Stimulated activated CD8-positive, alpha-beta memory T cell treated with anti-CD3 and anti-CD28 coated beads, Interleukin-2, amount 100 ng/mL, for 1 hour (primary cell): ENCODE measurements at places on chromosomes 4 and X.

DNA sequence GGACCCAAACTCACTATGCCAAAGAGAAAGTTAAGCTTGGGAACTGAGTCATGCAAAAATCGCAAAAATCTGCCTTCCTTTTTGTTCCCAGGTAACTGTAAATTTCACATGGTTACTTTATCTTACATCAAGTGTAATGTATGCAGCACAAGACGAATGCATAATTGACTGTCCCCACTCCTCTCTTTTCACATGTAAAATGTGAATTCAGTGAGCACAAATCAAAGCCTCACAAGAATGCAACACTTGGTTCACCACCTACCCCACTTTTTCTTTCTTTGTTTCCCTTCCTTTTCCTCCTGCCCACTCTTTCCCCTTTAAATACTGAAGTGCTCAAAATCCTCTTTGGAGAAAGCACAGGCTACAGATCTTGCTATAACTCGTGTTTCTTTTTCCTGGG is 53.2 kb downstream of the MAGED4B start:
- no peak for DNase-seq

DNA sequence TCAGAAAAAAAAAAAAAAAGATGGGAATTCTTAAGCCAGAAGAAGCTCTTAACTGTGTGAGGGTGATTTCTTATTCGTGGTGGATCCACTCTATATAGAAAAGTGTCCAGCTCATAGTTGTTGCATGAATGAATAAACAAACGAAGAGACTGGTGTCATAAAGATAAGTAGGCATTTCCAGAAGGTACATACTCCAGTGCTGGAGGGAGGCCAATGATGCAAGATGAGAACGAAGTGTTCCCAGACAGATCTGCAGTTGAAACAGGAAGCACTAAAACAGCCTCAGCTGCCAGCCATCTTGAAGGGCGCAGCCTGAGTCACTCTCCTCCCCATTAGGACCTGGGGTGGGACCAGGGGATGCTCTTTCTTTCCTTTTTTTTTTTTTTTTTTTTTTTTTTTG is 47.4 kb upstream of the HOPX start:
- DNase-seq: no peak

DNA sequence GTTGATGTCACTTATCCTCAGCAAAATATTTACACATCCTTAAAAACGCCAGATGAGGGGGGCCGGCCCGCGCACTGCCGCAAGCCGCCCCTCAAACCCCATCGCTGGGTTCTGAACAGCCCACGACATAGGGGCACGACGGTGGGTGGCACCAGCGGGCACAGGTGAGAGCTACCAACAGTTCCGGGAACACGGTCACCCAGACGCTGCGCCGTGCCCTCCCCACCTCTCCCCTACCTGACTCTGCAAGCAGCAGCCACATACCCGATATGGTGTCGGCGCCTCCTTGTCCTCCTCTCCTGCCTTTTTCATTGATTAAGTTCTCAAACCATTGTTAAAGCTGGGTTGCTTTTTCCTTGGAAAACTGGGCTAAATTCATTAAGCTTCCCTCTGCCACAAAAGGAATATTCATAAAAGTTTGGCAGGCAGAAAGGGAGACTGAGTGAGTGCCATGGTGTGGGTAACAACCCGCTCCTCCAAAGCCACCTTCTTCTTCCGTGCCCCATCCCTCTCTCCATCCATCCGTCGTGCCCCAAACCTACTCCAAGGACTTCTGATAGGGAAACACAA is 1.4 kb downstream of the RAI2 start:
- DNase-seq: no peak

DNA sequence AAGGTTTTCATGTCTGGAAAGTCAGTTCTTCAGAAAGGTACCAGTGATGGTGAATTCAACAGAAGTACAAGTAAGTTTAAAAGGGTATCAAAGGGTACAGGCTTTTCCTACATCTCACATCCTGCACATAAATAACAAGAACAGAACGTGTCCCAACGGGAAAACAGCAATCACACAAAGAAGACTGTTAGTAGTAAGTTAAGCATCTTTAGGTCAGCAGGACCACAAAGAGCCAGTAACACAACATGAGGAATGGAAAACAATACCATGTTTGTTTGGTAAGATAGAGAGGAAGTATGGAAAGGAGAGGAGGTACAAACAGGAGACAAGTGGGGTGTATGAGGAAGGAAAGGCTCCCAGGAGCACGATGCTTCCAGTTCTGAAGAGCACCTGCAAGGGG is 43.2 kb downstream of the SAT1 start:
- no peak for DNase-seq

DNA sequence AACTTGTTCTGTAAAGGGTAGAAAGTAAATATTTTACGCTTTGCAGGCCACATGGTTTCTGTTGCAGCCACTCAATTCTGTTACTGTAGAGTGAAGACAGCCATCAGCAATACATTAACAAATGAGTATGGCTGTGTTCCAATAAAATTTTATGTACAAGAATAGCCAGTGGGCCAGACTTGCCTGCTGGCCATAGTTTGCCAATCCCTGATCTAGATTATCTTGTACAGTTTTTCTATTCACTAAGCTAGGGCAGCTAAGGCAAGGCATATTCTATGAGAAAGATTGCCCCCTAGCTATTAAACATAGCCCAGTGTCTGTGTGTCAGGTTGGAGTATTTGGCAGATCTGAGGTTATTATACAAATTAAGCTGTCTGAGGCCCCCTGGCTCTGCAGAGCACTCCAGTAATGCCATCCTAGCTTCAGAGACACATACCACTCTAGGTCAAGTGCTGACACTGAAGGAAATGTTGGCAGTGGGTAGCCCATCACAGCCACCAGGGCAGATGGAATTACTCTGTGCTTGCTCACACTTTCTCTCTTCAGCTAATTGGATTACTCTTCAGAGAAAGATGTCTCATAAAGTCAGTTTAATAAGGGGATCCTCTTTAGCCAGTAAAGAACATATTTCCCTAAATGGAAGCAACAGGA is 40.7 kb downstream of the MTTP start:
- DNase-seq: no peak

DNA sequence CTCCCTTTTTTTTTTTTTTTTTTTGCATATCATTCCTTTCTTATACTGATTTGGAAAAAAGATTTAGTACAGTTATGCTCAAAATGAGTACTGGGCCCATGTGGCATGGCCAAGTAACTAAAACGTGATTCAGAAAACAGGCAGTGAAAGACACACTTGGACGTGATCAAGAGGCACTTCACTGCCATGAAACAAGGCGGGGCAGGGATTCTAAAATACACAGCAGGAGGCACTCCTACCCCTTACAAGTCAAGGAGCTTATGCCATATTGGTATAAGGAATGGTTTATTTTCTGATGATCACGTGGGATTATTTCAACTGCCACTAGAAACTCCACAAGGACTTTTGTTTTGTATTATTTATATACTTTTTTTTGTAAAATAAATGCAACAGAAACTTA is 72.0 kb downstream of the CHST7 start:
- DNase-seq: no peak

- no peak for DNase-seq
Measured at GRCh38 chr4:154908168-154908567, 127.1 kb downstream of the RBM46 start.

GRCh38 chr4:54526560-54526959 is 131.2 kb upstream of the KIT start:
- no peak for DNase-seq
